NCI-H187 (cell line): ENCODE measurements at places on chromosomes 1 and 21.

DNA sequence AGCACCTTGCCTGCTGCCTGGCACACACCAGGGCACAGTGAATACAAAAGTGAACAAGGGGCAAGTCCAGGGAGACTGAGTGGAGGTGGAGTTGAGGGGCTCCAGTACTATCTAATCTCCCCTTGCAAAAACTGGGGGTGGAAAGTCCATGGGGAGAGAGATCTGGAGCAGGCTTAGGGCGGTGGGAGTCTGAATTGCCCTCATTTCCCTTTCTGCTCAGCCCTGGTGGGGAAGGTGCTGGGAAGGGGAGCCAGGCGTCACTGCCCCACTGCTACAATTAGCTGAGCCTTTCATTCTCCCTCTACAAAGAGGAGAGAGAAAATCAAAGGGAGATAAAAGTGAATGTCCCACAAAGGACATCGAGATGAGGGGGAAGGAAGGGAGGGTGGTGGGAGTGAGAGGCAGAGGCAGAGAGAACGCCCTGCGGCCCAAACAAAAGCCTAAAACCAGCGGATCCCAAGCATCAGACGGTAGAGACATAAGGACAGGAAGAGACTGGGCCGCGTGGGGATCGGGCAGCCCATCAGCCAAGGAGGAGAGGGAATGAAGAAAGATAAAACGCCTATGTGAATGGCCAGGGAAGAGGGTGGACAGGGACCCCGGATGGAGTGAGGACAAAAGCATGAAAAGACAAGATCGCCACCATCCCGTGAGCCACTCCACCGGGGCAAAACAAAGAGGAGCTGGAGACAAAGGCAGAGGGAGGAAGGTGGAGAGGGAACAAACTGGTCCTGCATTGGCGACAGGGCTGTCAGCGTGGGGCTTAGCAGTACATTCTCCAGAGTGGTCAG lies 46.8 kb upstream of the SOX13 start:
- DNase-seq: no peak

- no peak for DNase-seq
These were observed 75.2 kb downstream of the PLPPR5 start for GRCh38 chr1:98929437-98929836.

- DNase-seq: no peak
These were observed 165.0 kb upstream of the IRF2BP2 start for GRCh38 chr1:234774971-234775370.

GRCh38 chr1:174626031-174627025 lies 178.6 kb downstream of the GPR52 start:
- DNase-seq: no peak

DNA sequence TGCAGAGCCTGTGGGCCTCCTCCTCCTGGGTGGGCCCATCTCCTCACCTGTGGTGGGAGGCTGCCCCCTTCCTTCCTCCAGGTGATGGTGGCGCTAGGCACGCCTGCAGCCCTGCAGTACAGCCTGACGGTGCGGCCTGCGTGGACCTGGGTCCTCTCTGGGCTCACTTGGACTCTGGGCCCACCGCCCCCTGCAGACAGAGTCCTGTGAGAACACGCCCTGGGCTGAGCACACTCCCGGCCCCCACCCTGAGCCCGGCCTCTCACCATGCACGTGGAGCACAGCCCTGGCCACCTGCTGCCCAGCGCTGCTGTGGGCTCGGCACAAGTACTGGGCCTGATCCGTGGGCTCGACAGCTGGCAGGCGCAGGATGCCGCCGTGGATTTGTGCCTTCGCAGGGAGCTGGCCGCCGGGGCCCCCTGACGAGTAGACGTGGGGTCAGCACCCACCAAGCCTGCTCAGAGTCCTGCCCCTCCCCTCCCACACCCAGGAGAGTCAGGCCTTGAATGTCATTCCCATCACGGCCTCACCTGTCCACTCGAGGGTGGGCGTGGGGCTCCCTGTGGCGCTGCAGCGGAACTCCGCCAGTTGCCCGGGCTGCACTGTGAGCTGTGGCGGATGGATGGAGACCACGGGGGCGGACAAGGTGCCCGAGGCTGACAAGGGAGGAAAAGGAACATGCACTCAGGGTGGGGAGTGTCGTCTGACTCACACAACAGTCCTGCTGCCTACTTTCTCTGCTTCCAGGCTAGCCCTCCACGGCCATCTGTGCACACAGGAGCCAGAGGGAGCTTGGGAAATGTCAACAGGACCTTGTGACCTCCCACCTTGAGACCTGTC lies 43.4 kb downstream of the LDLRAD2 start:
- no peak for DNase-seq

GRCh38 chr1:3789421-3790300 lies 6.6 kb downstream of the LRRC47 start:
- no peak for DNase-seq
